ENCODE measurements at places on chromosomes 12 and 14. TPM values are rescaled to one million over a fixed set of nuclear protein-coding genes. Genes with fewer than 3 reads are reported as not detected.

DNA sequence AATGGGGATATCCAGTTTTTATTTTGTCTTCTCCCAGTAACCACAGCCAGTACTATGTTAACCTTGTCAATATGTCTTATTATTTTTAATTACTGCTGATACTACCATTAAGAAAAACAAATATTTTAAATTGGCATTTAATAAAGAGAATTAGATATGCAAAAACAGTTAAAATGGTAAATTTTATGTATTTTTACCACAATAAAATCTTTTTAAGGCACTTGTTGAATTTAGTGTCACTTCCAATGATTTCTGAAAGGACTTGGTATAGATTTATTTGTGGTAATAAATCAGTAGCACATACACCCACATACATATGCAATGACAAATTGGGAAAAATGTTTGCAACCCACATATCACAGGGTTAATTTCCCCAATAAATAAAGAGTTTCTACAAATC, 14.0 kb downstream of the CDKN1B start:
- DNase-seq, result no peak

DNA sequence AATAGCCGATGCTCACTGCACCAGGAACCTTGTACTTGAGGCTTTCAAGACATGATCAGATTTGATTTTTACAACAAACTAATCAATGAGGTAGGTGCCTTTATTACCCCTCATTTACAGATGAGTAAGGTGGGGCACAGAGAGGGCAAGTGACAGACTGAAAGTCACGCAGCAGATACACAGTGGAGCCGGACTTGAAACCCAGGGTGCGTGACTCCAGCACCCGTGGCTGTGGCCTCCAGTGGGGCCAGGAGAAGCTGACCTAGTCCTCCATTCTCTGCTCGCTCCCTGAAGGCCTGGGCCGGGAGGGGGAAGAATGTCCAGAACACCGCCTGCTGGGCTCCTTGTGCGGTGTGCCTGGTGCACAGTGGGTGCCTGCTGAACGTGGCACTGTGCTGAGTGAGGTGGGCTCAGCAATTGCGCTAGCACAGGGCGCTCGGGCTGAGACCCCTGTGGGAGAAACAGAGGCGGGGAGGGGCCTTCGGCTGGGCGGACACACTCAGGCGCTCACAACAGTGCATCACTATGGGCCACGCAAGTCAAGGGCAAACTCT, 125.2 kb downstream of the CALM1 start:
- DNase-seq, result no peak

DNA sequence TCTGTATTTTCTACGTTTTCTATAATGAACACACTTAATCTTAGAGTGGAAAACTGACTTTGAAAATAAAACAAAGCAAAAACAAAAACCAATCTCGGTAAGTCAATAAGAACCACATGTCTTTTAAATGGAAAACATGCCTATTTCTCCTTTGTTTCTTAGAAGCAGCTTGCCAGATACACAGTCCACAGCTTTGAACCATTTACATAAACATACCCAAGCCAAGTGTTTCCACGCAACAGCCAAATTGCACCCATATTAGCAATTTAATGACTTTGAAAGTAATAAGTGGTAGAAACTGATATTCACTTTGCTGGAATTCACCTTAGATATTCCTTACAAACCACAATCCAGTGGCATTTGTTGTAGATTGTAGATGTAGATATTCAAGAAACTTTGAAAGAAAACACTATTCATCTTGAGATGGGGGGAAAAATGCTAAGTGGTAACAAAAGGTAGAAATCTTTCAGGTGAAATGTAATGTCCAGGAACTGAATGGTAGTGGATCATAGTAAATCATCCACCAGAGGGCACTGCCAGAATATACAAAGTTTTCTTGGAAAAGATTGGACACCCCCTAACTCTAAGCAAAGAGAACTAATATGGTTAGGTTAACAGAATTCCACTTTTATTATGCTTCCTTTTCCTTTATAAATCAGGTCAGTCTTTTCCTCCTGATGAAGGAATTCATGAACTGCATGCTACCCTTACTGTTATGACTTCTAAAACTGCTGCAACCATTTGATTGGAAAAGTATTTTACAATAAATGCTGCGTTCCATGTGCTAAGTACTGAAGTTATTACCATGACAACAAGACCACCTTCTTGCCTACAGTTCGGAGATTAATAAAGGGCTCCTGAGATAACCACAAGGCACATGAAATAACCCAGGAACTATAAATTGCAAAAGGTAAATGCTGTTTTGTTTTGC, 69.8 kb downstream of the RERG start:
- DNase-seq, result peak; percentile 42

DNA sequence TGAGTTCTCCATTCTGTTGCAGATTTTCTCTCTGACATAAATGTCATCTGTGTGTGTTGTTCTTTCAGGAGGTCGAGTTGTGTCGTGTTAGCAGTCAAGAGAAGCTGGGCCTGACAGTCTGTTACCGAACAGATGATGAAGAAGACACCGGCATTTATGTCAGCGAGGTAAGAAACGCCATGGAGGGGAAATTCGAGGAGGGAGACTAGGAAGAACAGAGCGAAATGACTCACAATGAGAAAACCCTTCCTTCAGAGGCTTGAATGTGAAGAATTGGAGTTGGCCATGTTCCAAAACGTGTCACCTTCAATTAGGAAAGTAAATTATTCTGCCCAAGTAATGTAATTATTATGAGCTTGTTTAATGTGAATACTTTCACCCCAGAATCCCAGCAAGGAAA, 364.5 kb downstream of the PDZRN4 start:
- DNase-seq, result no peak

DNA sequence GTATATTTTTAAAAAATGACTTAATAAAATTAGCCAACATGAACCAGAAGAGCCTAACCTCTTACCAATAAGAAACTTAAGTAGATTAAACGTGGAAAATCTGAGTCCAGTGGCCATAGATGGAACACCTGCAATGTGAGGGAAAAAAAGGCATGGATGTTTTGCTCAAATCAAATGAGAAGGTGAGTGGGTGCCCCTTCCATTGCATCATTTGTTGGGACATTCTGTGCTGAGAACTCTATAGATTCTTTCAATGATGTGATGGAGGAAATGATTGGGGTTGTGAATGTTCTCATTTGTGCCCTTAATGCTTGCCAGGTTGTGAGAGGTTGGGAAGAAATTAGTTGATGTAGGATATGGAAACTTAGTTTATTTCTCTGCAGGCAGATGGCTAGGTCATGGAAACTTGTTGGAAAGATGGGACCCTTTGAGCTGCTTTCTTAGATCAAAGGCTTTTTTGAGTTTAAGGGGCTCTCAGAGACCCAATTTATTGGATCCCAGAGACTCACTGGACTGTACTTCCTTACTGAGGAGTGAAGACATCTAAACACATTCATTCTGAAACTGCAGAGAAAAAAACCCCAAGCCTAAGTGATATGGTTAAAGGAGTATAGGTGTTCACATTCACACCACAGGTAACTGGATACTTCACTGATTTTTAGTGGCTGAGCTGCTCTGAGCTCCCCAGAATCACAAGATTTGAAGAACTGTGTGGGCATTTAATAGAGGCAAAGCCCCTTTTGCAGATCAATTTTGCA, 95.9 kb downstream of the DACT1 start:
- no peak for DNase-seq

- no peak for DNase-seq
These were observed 3.1 kb upstream of the RNASE9 start for GRCh38 chr14:20563971-20564370.

DNA sequence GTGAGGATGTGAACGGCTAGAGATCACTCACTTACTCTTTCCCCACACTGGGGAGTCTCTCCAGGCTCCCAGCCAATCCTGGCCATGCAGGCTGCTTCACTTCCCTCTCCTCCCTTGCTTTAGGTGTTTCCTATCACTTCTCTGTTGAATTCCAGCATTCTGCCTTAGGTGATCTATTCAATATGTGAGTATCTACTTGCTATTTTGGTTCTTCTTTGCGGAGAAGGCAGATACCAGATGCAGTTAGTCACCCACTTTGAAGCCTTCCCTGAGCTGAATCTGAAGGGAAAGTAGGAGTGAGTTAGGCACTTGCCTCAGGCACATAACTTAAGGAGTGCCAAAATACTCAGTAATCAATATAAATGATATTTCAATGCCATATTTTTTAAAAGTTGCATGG, 36.0 kb upstream of the FAR2 start:
- no peak for DNase-seq

GRCh38 chr14:93126111-93126510, 10.4 kb upstream of the ITPK1 start:
- no peak for DNase-seq

The P2RX2 gene
- total RNA-seq, result not detected

The PRPH gene
- total RNA-seq, result 3.9 TPM

The PIWIL1 gene
- not detected for total RNA-seq

The GNB3 gene
- total RNA-seq, result 2.2 TPM

The STON2 gene
- 26.2 TPM for total RNA-seq
